Stimulated activated CD4-positive, alpha-beta T cell treated with anti-CD3 and anti-CD28 coated beads, Interleukin-15, amount 100 ng/mL, for 1 hour (primary cell): ENCODE measurements at places on chromosomes 7 and 10.

DNA sequence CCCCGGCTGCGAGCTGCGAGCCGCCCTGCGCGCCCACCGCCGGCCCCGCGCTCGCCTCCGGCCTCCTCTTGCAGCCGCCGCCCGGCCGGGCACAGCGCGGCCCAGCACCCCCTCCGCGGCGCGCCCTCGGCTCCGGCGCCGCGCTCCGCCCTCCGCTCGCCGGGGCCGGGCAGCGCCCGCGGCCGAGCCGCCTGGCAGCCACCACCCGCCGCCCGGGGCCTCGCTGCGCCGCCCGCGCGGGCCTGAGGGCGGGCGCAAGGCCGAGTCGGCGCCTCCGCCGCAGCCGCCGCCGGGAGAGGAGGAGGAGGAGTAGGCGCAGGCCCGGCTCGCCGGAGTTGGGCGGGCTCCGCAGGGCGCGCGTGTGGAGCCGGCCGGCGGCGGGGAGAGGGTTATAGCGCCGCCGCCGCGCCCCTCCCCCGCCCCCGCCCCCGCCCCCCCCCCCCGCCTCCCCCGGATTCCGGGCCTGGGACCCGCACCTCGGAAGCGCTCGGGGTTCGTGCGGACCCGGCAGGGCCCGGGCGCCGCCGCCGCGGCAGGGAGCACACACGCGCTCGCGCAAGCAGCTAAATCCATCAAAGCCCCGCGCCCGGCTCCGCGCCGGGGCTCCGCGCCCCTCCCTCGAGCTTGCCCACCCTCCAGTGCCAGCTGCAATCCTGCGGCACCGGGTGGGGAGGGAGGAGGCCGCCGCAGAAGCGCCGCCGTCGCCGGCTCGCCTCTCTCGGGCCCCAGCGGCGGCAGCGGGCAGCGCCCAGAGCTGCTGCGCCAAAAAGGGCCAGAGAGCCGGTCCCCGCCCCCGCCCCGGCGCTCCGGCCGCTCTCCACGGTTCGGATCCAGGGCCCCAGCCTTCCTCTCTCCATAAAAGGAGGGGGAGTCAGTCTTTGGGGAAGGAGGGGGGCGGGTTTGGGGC is at the start of gene PDGFA:
Gene PDGFA, minus strand, starts transcription at position 363 of the 907 bp plus-strand sequence. CDS start 845 bp downstream, outside the sequence.
- no peak for DNase-seq

DNA sequence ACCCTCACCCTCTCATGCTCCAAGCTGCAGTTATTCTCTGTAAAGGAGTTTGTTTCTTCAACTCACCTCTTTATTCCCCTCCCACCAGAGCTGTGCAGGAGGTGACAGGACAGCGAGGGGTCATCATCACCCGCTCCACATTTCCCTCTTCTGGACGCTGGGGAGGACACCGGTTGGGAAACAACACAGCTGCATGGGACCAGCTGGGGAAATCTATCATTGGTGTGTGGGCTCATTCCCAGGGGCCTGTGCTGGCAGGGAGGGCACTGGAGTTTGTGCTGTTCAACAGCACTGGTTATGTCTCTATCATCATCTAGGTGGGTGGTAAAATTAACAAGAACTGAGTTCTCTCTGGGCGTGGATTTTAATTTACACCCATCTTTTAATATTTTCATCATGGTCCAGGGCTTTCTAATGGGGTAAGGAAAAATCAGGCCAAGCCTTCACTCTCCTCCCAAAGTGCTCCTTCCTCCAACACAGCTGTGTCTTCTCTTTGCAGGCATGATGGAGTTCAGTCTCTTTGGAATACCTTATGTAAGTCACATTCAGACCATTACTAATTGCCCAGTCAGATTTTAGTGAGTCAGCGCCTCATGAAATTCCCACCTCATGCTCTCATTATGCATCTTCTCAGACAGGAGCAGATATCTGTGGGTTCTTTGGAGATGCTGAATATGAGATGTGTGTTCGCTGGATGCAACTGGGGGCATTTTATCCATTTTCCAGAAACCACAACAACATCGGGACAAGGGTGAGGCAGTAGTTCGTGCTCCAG is 61.6 kb downstream of the PRSS58 start:
- no peak for DNase-seq

GRCh38 chr10:110919349-110919931 is at the start of gene SHOC2:
SHOC2 (plus strand) TSS chr10:110919604; CDS start chr10:110964359, 44,755 bp downstream.
- peak; percentile 94 for DNase-seq

- DNase-seq, result no peak
Measured at GRCh38 chr7:47610506-47611044, 28.7 kb upstream of the TNS3 start.

DNA sequence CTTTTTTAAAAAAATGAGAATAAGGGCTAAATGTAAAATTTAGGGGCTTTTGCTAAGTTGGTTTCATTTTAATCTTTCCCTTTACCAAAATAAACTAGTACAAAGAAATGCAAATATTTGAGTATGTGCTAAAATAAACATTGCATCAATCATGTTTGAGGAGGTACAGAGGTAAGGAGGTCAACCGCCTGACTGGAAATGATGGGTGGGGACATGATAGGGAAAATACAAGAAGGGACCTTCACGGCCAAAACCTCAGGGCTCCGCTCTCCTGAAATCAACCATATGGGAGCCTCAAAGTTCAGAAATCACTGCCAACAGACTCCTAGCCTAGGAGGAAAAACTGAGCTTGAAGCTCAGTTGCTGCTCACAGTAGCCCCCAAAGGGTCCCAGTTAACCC is 207.6 kb downstream of the AHR start:
- no peak for DNase-seq

- peak; percentile 66 for DNase-seq
Measured at GRCh38 chr10:96831867-96832720, at the start of gene LCOR. LCOR (plus strand) TSS chr10:96832298; CDS start chr10:96949058, 116,760 bp downstream.

GRCh38 chr10:74645692-74646091 is 180.7 kb upstream of the KAT6B start:
- no peak for DNase-seq

DNA sequence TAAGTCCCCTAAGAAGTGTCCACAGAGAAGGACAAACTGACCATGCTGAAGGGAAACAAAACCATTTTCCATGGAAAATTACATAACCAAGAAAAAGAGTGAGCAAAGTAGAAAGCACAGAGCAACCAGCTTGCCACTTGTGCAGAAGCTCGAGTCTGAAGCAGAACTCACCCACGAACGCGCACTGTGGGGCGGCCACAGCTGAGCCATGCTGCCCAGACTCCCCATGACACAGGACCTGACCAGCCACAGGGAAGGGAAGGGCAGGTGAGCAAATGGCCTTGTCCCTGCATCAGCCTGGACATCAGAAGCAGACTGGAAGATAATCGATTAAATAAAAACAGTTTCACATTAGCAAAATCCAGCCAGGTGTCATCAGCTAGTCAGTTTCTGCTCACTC is 95.7 kb downstream of the TCERG1L start:
- DNase-seq, result no peak

- no peak for DNase-seq
Measured at GRCh38 chr7:42495256-42495655, 258.2 kb upstream of the GLI3 start.

- DNase-seq, result no peak
Measured at GRCh38 chr10:16968416-16969041, 151.3 kb upstream of the RSU1 start.

DNA sequence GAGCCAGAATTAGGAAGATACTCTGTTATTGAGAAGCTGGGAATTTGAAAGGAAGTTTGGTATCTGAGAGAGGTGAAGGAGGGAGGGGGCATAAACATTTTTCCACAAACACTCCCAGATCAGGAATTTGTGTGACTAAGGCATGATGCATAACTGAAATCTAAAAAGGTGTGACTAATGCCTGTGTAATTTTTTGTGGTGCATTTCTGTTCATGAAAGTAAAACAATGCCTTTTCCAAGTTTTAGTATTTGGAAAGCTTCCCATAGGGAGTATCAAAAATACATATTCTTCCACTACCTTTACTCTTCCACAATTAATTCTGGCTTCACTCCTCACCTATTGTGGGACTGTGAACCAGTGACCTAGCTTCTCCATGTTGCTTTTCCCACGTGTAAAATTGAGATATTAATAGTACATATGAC is 56.4 kb upstream of the CAV2 start:
- DNase-seq, result no peak

DNA sequence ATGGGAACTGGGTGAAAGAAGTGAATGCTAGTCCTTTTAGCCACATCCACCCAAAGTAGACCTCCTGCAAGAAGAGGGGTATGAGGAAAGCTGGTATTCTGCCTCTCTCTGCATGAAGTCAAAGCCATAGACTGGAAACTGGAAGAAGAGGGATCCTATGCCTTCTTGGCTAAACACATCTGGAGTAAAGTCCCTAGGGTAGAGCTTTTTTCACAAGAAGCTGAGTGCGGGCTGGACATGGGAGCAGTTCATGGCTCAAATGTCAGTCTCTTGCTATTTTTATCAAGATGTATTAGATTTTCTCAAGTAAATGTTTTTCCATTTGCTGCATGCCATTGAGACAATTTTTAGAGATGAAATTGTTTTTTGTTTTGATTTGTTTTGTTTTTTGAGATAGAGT is 206.5 kb upstream of the TMEM72 start:
- DNase-seq, result no peak

GRCh38 chr7:35528381-35528977 is 166.5 kb downstream of the HERPUD2 start:
- DNase-seq, result no peak

DNA sequence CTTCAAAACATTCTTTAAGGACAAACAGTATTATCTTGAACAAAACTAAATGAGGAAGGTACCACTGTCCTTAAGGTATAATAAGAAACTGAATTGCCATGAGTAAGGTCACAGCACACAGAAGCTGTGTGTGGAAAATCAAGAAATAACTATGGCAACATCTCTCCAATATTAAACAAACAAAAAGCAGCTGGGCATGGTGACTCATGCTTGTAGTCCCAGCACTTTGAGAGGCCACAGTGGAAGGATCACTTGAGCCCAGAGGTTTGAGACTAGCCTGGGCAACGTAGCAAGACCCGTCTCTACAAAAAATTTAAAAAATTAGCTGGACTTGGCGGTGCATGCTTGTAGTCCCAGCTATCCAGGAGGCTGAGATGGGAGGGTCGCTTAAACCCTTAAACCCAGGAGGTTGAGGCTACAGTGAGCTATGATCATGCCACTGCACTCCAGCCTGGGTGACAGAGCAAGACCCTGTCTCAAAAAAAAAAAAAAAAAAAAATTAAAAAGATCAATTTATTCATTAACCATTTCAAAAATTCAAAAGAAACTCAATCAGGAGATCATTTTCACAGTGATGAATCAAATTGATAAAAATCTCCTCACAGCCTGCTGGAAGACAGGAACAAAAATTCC is 195.4 kb downstream of the SKIDA1 start:
- DNase-seq, result no peak

DNA sequence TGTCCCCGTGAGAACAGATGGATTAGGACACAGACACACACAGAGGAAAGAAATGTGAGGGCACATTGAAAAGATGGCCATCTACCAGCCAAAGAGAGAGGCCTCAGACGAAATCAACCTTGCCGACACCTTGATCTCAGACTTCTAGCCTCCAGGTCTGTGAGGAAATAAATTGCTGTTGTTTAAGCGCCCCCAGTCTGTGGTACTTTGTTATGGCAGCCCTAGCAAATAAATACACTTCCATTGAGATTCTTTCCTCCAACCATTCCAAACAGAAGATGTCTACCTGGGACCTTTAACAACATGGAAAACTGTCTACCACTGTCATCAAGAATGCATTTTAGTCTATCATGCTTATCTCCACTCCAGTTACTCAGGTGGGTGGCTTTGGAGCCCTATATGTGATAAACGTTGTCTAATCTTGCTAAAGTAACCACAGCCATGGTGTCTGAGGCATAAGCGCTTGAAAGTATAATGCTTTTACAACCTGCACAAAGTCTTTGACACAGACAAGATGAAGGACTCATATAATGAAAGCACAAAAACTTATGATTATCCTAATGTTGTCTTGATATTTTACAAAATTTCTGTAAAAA is 244.3 kb downstream of the MTERF1 start:
- DNase-seq, result no peak

- no peak for DNase-seq
Measured at GRCh38 chr10:71621231-71622153, 98.1 kb downstream of the C10orf105 start.

- no peak for DNase-seq
Measured at GRCh38 chr7:92698237-92698841, 108.1 kb upstream of the FAM133B start.

DNA sequence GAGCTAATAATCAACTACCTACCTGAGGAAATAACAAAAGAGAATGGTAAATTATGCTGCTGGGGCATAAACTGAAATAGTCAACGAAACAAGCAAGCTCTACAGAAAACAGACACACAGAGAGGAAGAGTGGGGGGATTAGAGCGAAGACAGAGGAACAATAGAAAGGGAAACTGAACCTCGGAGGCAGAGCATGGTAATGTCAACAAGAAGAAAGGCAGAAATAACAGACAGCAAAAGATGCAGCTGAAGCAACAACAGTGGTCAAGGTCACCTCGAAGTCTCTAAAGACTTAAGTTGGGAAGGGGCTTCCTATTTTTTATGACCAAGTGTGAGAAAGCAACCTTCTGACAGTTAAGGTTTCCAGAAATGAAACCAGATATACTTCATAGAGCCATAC is 177.0 kb downstream of the ZNF438 start:
- DNase-seq, result no peak

DNA sequence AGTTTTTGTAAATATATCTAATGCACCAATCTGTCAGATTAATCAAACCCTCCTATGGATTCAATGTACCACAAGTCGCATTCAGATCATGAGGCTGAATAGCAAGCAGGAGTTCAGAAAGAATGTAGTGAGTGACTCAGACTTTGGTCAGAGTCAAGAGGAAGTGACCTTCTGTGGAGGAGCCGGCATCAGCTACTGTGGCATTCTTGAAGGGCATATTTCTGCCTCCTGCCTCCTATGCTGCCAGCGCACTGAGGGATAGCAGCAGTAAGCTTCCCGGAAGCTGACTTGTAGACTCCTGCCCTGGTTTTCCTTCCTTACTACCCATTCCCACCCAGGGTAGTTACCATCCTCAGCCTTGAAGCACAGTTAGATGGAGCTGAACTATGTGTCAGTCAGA is 867.5 kb downstream of the NRG3 start:
- DNase-seq, result no peak

- no peak for DNase-seq
Measured at GRCh38 chr7:101606498-101606923, 22.6 kb downstream of the MYL10 start.

- no peak for DNase-seq
Measured at GRCh38 chr7:151070574-151070960, 10.0 kb downstream of the FASTK start.

DNA sequence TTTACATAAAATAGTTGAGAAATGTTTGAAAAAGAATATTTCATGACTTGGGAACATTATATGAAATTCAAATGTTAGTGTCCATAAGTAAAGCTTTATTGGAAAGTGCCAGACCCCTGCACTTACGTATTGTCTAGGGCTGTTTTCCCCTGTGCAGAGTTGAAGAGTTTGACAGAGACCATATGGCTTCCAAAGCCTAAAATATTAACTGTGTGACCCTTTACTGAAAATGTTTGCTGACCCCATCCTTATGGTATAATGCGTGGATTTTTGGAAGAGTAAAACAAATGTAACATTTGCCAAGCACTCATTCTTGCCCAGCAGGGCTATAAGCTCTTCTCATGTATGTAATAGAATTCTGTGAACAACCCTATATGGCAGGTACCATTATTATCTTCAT is 40.1 kb upstream of the RAB18 start:
- DNase-seq, result no peak

GRCh38 chr7:68676813-68677535 is 921.3 kb upstream of the AUTS2 start:
- no peak for DNase-seq
